Stimulated activated CD8-positive, alpha-beta memory T cell treated with anti-CD3 and anti-CD28 coated beads, Interleukin-4, amount 100 ng/mL, for 1 hour (primary cell): ENCODE measurements at places on chromosomes 11 and 22.

DNA sequence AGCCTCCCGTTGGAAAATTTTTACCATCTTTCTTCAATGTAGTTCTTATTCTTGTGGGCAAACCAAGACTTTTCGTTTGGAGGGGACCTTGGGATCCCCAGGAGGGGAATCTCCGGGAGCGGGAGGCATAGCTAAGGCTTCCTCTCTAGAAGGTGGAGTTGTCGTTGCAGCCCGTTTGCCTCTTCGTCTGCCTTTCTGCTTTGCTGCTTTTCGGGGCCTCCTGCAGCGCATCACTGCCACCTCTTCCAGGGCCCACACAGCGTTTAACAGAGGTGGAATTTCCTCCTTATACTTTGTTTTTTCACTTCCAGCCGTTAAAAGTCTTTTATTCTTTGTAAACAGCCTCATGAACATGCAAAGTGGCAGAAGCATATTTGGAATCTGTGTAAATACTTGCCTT is 3.5 kb upstream of the IFITM3 start:
- no peak for DNase-seq

GRCh38 chr11:131822506-131822905 is 452.1 kb downstream of the NTM start:
- no peak for DNase-seq

- no peak for DNase-seq
Observed at GRCh38 chr11:77449060-77449521, 24.8 kb downstream of the PAK1 start.

DNA sequence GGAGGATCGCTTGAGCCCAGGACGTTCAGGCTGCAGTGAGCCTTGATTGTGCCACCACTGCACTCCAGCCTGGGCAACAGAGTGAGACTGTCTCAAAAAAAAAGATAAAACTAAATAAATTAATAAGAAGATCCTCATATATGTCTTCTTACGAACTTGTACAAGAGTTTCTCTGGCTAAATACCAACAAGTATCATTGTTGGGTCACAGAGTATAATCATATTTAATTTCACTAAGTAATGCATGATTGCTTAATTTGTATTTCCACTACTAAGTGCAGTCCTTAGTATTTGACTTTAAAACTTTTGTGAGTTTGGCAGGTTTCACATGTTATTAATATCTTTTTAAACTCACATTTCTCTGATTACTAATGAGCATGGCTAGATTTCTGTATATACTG is 60.9 kb downstream of the PACS1 start:
- DNase-seq = no peak

GRCh38 chr11:17150521-17150920 is 57.3 kb downstream of the PIK3C2A start:
- DNase-seq = no peak

GRCh38 chr11:58900479-58901420 is 38.5 kb upstream of the GLYATL1 start:
- DNase-seq = no peak

- DNase-seq = no peak
Observed at GRCh38 chr11:105701098-105701497, 91.2 kb downstream of the GRIA4 start.

GRCh38 chr11:104422324-104422944 is 258.5 kb upstream of the PDGFD start:
- no peak for DNase-seq
